NCI-H2081 treated with DMSO at 0.1 percent for 48 hours (cell line): ENCODE measurements at places on chromosomes 11 and 22.

DNA sequence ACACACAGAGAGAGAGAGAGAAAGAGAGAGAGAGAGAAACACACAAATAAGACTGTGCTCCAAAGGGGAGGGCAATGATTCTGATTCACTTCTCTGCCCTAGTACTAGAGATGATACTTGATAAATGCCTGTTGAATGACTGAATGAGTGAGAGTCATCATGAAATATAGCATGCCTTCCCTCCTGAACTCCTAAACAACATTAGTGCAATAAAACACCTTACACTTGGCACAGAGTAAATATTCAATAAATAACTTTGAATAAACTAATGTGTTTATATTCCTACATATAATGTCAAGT is 511.2 kb upstream of the RAG2 start:
- DNase-seq, result no peak

DNA sequence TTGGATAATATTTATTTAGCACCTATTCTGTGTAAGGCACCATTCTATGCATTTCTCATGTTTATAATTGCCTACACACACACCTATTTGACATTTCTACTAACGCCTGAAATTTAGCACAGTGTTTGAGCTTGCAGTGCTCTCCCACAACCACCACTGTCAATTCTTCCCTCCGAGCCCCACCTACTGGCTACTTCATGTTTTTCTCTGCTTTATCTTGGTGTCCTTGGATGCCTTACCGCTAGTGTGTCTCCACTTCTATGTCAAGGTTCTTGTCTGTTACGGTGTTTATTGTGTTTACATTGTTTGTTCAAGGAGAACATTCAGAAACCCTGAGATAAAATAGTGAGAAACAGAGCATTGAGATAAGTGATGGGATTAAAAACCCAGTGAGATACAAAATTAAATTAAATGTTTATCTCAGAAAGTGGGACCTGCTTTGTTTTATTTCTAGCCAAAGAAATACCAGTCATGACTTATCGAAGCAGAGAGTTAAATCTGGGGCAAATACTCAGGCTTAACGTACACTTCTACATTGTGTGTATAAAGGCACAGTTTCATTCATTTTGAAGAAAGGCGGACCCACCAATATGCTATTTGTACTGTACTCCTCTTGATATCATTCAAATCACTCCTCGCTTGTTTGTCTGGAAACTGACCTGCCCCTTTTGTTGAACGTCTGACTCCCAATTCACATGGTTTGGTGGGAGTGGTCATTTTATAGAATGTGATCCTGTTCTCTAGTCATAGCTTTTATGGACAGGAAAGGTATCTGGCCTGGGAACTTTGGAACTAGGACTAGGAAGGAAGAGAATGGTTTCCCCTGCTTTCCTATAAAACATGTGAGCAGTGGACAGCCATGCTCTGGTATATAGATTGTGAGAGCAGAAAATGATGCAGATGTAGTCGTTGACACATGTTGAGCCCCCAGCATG is 39.2 kb upstream of the SLC36A4 start:
- no peak for DNase-seq

- DNase-seq, result peak; percentile 25
Observed at GRCh38 chr11:12167061-12168000, 56.9 kb downstream of the MICAL2 start.

- DNase-seq, result no peak
Observed at GRCh38 chr22:26689513-26690301, 32.3 kb downstream of the MIAT start.

DNA sequence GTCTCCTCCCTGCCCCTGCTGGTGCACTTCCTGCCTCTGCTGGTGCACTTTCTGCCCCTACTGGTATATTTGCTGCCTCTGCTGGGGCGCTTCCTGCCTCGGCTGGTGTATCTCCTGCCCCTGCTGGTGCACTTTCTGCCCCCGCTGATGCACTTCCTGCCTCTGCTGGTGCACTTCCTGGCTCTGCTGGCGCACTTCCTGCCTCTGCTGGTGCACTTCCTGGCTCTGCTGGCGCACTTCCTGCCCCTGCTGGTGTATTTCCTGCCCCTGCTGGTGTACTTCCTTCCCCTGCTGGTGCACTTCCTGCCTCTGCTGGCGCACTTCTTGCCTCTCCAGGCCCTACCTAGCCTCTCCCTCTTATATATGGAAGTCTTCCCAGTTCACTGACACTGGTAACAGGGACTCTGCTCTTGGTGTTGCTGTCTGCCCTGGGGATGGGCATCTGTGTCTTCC is 10.1 kb downstream of the MTFP1 start:
- no peak for DNase-seq

- no peak for DNase-seq
Observed at GRCh38 chr11:122095681-122096262, 20.2 kb downstream of the BLID start.

DNA sequence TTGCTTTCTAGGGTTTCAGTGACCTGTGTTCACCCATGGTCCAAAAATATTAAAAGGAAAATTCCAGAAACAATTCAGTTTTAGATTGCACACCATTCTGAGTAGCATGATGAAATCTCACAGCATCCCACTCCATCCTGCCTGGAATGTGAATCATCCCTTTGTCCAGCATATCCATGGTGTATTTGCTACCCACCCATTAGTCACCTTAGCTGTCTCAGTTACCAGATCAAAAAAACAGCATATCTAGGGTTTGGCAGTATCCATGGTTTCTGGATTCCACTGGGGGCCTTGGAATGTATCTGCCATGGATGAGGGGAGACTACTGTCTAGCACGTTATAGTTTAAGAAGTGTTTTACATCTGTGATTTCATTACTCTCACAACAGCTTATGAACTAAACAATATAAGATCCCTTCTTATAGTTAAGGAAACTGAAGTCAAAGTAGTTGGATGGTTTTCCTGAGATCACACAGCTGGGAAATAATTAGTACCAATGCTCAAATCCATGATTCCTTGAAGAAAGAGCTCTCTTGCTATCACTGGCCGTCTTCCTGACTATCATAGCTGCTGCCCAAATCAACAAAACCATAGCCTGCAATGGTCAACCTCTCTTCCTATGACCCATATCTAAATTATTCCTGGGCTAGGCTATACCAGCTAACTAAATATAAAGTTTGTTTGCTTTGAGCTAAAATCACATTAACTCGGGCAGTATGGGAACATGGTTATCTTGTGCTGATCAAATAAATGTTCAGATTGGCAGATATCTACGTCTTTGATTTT is 122.6 kb downstream of the MICAL2 start:
- DNase-seq, result no peak

DNA sequence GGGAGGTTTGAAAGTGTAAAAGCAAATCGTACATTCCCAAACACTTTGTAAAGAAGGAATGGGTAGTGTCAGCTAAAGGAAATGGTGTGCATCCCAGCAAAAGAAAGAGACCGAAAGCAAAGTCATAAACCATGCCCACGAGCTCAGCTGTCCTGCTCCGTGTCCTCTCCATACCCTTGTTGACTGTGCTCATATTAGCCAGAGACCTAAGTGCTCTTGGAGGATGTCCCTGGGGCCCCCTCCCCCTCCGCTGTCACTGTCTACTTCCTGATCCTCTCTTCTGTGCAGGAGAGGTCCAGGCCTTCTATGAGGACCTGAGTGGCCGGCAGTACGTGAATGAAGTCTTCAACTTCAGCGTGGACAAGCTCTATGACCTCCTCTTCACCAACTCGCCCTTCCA is 46.1 kb downstream of the SCN3B start:
- no peak for DNase-seq

GRCh38 chr22:31100762-31101525 is 6.4 kb downstream of the SELENOM start:
- no peak for DNase-seq

GRCh38 chr11:130601764-130602460 is 153.5 kb downstream of the ADAMTS15 start:
- DNase-seq, result no peak

GRCh38 chr11:117134431-117134830 is 9.7 kb upstream of the PAFAH1B2 start:
- DNase-seq, result no peak

DNA sequence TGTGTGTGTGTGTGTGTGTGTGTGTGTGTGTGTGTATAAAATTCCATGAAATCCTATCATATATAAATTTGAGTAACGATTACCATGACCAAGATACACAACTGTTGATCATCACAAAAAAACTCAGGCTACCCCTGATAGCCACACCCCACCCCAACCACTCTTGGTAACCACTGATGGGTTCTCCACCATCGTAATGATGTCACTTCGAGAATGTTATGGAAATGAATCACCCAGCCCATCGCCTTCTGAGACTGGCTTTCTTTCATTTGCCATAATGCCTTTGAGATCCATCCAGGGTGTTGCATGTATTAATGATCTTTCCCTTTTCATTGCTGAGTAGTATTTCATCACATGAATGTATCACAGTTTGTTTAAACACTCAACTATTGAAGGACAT is 496.0 kb downstream of the MIAT start:
- no peak for DNase-seq

DNA sequence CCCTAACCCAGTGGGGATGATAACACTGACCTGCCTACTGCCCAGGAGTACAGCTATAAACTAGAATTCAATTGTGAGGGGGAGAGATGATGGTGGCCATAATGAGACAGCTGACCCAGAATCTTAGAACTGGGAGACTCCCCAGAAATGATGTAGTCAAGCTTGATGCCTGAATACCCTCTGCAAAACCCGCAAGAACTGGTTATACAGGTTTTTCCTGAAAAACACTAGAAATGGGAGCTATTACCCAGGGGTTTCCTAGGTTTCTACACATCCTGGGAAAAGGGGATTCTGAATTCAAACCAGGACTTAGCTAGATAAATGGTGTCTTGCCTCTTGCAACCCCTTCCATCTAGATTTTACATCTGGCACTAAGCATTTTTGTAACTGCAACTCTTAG is 113.8 kb upstream of the NARS2 start:
- DNase-seq, result no peak

- DNase-seq, result no peak
Observed at GRCh38 chr11:118909619-118910308, 16.0 kb downstream of the BCL9L start.

GRCh38 chr11:122717264-122717867 is 61.8 kb downstream of the UBASH3B start:
- no peak for DNase-seq

DNA sequence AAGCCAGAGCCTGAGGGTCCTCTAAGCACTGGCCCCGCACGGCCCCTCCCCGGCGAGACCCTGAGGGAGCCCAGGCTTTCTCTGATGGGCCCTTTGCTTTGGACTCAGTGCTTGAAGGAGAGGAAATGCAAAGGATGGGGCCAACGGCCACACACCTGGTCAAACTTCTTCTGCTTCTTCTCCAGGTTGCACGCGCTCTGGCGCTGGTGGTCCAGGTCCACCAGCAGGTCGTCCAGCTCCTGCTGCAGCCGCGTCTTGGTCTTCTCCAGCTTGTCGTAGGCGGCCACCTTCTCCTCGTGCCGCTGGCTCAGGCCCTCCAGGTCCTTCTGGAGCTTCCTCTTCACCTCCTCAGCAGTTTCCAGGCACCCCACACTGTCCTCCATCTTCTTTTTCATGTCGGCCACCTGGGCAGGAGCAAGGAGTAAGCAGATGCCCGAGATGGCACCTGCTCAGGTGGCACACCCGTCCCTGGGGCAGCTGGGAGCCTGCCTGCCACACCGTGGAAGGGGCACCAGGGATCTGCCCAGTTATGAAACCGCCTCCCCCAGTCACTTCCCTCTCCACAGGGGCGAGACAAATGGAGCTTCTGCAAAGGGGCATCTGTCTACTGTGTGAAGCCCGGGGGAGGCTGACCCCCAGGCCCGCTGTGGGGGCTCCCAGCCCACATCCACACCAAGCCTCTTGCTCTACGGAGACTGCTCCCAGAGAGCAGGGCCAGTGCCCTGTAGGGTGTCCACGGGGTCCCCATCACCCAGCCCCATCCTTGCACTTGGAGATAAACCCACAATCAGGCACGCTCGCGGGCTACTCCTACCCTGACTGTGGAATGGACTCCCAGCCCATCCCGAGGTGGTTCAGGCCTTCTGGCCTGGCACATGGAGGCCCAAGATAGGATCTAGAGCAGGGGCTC is 39.2 kb downstream of the APOL1 start:
- DNase-seq, result no peak

DNA sequence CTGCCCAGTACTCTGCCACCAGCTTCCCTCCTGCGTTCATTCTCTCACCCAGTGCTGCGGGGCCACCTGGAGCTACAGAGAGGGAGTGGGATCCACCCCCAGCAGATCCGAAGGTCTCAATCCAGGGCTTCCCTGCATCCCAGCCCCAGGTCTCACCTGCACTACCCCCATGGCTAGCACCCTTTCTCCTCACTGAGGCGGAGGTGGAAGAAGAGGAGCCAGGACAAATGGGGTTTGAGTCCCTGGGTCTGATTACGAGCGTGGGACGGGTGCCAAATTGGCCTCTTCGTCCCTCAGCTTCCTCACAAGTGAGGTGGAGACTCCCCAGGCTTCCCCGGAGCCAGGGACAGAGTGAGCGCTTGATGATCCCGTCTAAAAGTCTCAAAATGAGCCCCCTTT is 64.2 kb downstream of the NFAM1 start:
- DNase-seq, result no peak

- DNase-seq, result no peak
Observed at GRCh38 chr11:92500453-92500852, 275.8 kb downstream of the FAT3 start.

- DNase-seq, result no peak
Observed at GRCh38 chr22:43925433-43926348, 2.1 kb downstream of the PNPLA3 start.

- no peak for DNase-seq
Observed at GRCh38 chr11:121321614-121322243, 29.2 kb downstream of the SC5D start.

- DNase-seq, result no peak
Observed at GRCh38 chr11:111322534-111322933, 24.2 kb downstream of the POU2AF3 start.

DNA sequence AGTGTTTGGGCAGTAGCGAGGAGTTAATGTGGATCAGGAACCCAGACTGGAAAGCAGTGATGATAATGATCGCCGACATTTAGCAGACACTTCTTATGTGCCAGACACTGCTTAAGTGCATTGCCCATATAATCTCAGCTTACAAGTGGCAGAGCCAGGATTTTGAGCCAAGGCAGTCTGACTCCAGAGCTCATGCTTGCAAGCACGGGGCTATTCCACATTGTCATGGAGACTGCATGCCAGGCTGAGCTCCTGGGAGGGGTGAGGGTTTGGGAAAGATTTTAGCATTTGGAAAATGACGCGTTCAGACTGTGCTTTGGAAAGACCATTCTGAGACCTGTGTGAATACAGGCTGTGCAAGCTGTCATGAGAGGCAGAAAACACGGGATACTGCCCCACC is 302.7 kb downstream of the DDX10 start:
- DNase-seq, result no peak

- no peak for DNase-seq
Observed at GRCh38 chr11:36598051-36598450, at the start of gene RAG2. TSS of gene RAG2 (minus strand) at chr11:36598236. CDS start at chr11:36594168, 4,068 bp downstream.
